K562 (cell line): ENCODE measurements at places on chromosomes 3 and 15. TPM values are rescaled to one million over a fixed set of nuclear protein-coding genes. Genes with fewer than 3 reads are reported as not detected.

Gene HRG
- not detected in 2 replicates for total RNA-seq

Gene SHF
- total RNA-seq, result 1.3 and 1.4 TPM in 2 replicates

Gene TWF2
- total RNA-seq, result 49.1 and 53.6 TPM in 2 replicates

Gene DNAJA4
- total RNA-seq, result 0.16 and 0.25 TPM in 2 replicates

Gene OR5K2
- total RNA-seq, result not detected in 2 replicates

Gene SERPINI2
- 0.13 TPM in 1 of 2 replicates, not detected in the other for total RNA-seq

Gene CHRNA5
- 13.4 and 14.9 TPM in 2 replicates for total RNA-seq

Gene PATL2
- 0.60 and 0.86 TPM in 2 replicates for total RNA-seq

Gene ARGFX
- total RNA-seq, result not detected in 2 replicates

Gene ATP13A5
- total RNA-seq, result not detected in 2 replicates

Gene FETUB
- total RNA-seq, result not detected in 2 replicates

Gene CXCR6
- not detected in 2 replicates for total RNA-seq

Gene CTDSPL2
- total RNA-seq, result 53.1 and 55.3 TPM in 2 replicates

Gene FEM1B
- 32.2 and 42.1 TPM in 2 replicates for total RNA-seq

Gene DUOXA2
- not detected in 2 replicates for total RNA-seq

Gene SNAP23
- total RNA-seq, result 74.5 and 78.9 TPM in 2 replicates

Gene SPINK8
- total RNA-seq, result not detected in 2 replicates

Gene LRRK1
- total RNA-seq, result 0.25 and 0.49 TPM in 2 replicates

Gene IGF2BP2
- 57.3 and 59.6 TPM in 2 replicates for total RNA-seq

Gene TTLL13
- total RNA-seq, result 0.11 and 0.36 TPM in 2 replicates

Gene RTP1
- not detected in 2 replicates for total RNA-seq

Gene SPRED1
- 15.1 and 17.4 TPM in 2 replicates for total RNA-seq

Gene ARHGEF3
- 2.2 and 2.7 TPM in 2 replicates for total RNA-seq

Gene NRG4
- 1.5 TPM in 2 replicates for total RNA-seq

Gene CCR8
- not detected in 2 replicates for total RNA-seq

Gene ARNT2
- not detected in 2 replicates for total RNA-seq

Gene C3orf70
- 0.04 TPM in 1 of 2 replicates, not detected in the other for total RNA-seq

Gene RETNLB
- total RNA-seq, result not detected in 2 replicates

Gene MKRN3
- total RNA-seq, result 26.0 and 26.2 TPM in 2 replicates

Gene BAHD1
- 33.6 and 38.5 TPM in 2 replicates for total RNA-seq

Gene GOLGA6D
- not detected in 2 replicates for total RNA-seq

Gene UTS2B
- total RNA-seq, result not detected in 2 replicates

Gene GCNT3
- 0.11 TPM in 1 of 2 replicates, not detected in the other for total RNA-seq

Gene ROPN1
- total RNA-seq, result not detected in 2 replicates
